NCI-H1930 (cell line): ENCODE measurements at places on chromosomes 11 and 22.

- DNase-seq = no peak
These were observed 15.5 kb upstream of the GRK3 start for GRCh38 chr22:25548866-25549464.

DNA sequence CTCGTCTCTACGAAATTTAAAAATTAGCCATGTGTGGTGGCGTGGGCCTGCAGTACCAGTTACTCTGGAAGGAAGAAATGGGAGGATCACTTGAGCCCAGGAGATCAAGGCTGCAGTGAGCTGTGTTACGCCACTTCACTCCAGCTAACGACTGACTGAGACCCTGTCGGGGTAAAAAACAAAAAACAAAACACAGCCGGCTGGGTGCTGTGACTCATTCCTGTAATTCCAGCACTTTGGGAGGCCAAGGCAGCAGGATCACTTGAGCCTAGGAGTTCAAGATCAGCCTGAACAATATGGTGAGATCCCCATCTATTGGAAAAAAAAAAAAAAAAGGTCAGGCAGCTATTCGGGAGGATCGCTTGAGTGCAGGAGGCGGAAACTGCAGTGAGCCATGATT is 2.4 kb downstream of the PAFAH1B2 start:
- DNase-seq = no peak

GRCh38 chr11:61429346-61429690 is 457 bp downstream of the CPSF7 start:
- DNase-seq = peak; percentile 61

DNA sequence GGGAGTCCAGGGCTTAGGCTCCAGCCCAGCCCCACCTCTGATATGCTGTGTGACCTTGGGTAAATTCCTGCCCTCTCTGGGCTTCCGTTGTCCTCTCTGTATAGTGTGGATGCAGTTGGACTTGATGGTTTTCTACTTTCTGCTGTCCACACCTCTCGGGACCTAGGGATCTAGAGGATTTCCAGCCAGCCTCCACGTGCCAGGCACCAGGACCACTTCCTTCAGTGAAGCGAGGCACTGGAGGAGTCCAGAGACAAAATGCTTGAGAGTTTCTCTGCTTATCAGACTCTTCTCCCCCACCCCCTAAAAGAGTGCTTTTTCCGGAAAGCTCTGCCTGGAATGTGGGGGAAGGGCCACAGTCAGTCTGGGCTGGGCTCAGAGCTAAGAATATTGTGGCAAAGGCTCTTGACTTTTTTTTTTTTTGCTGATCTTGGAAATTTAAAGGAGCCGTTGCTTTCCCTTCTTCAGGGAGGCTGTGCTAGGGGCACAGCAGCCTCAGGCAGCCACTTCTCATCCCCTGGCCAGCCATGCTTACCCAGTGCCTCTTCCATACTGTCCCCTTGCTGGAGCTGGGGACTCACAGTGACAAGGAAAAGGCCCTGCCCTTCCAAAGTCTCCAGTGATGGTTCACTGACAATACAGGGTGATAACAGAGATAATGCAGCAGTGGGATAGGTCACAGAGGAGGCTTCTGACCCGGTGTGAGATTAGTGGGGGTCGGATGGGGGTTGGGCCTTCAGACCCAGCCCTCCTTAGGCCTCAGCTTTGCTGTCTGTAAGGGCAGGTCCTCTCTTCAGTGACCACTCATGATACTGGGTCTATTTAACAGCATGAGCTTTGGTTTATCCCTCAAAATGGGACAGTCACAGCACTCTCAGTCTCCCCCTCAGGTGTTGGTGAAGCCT is 2.9 kb upstream of the SERPINH1 start:
- no peak for DNase-seq

GRCh38 chr11:10770626-10771254 is 19.7 kb downstream of the CTR9 start:
- DNase-seq = no peak

DNA sequence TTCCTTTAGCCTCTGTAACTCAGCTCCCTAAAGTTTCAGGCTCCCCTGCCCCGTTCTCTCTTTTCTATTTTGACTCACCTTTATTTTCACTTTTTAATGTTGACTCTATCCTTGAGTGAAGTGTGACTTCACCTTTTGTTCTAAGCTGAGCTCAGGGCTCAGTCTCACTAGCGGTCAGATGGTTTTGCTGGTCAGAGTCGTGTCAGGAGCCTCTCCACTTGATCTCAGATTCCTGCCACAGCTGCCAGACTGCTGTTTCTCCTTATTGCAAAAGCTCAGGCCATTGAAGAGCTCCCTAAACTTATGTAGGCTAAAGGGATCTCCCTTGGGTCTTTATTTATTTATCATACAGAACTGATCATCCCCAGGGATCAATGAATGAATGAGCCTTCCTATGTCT is 13.7 kb upstream of the POU2AF2 start:
- no peak for DNase-seq

DNA sequence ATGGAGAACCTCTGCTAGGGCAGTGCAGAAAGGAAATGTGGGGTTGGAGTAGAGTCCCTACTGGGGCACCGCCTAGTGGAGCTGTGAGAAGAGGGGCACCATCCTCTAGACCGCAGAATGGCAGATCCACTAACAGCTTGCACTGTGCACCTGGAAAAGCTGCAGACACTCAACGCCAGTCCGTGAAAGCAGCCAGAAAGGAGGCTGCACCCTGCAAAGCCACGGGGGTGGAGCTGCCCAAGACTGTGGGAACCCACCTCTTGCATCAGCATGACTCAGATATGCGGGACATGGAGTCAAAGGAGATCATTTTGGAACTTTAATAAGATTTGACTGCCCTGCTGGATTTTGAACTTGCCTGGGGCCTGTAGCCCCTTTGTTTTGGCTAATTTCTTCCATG is 8.7 kb downstream of the TSKU start:
- no peak for DNase-seq

DNA sequence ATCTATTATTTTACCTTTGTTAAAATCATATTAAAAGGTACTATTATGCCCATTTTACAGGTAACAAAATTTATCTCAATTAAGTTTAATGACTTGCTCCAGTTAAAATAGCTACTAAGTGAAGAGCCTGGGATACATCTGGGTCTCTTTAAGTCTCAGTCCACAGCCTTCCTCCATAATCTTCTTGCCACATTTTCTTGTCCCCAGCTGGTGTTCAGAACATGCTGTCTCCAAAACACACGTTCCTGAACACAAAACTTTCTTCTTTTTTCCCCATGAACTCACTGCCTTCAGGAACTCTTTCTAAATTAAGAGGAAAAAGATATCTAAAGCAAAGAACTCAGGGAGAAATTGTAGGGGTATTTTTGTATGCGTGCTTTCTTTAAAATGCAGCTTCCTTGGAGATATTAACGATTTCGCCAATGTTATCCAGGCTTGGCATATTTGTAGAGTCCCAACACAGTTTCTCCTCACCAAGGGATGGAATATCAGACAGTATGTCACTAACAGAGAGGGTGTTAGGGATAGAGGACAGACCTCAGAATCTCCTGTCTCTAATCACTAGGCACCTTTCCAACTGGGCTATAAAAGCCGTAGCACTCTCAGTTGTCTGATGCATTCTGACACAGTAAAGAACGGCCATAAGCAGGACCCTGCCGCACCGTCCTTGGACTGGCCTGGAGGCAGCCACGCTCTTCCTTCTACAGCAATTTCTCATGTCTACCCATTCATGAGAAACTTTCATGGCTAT is 232.8 kb upstream of the BLID start:
- no peak for DNase-seq

GRCh38 chr22:22410121-22410520 is 98.4 kb downstream of the ZNF280B start:
- DNase-seq = no peak

DNA sequence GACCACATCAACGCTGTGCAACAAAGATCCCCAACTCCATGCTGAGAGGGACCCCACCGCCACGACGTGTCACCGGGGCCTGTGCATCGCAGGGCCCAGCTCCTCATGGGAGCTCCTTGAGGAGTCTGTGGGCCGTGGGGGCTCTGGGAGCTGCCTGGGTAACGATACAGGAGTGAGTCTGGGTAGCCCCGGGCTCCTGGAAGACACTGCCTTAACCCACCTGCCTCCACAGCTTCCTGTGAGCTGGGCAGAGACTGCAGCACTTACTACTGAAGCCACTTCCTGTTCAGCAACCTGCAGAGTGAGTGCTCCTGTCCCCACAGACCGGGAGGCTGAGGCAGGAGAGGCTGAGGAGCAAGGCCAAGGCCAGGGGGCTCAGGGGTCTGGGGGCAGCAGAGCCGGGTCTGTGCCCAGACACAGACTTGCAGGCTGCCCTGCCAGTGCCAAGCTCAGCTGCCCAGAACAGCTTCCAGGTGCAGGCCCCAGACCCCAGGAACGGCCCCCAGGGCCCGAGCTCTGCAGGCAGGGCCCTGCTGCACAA is 226.7 kb downstream of the BRD1 start:
- no peak for DNase-seq

DNA sequence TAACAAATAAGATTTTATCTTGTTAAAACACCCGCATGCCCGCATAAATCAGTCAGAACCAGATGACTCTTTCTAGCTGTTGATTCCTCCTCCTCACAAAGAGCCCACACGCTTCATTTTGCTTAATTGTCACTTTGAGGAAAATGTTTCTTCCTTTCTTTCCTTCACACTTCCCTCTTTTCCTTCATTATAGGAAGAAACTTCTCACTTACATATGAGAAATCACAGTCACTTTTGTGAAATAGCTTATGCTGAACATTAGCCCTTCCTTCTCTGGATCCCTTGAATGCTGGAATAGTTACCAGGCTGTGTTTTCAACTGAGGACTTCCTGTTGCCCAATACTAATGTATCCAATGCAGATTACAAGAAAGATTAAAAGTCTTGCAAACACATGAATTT is 5.8 kb downstream of the MS4A6E start:
- DNase-seq = no peak

- DNase-seq = no peak
These were observed 459.5 kb upstream of the CNTN5 start for GRCh38 chr11:98561252-98561651.

- DNase-seq = no peak
These were observed 16.2 kb upstream of the CASTOR1 start for GRCh38 chr22:30305519-30305905.

GRCh38 chr22:46908641-46909107 is 146.2 kb downstream of the TBC1D22A start:
- no peak for DNase-seq

- DNase-seq = peak; percentile 33
These were observed 666 bp downstream of the MSANTD4 start for GRCh38 chr11:106021181-106021966.
